ENCODE measurements at places on chromosomes 5 and 9. TPM values are rescaled to one million over a fixed set of nuclear protein-coding genes. Genes with fewer than 3 reads are reported as not detected.

The PCDHGA8 gene
- total RNA-seq = 0.14 TPM

The MYORG gene
- total RNA-seq = 6.6 TPM

The FBXW5 gene
- total RNA-seq = 124 TPM

The ABO gene
- total RNA-seq = 0.65 TPM

The OTULINL gene
- 4.3 TPM for total RNA-seq

The MAMDC4 gene
- 4.8 TPM for total RNA-seq

The ZNF618 gene
- total RNA-seq = 3.9 TPM

The ADAMTS6 gene
- total RNA-seq = 12.1 TPM

The CARTPT gene
- not detected for total RNA-seq

The CDK9 gene
- total RNA-seq = 29.5 TPM

The CEP78 gene
- total RNA-seq = 39.0 TPM

The CDC20B gene
- total RNA-seq = not detected

The RLN2 gene
- total RNA-seq = 6.0 TPM

The SEMA6A gene
- total RNA-seq = 8.3 TPM

The GTF3C4 gene
- total RNA-seq = 13.3 TPM

The FOXD4L3 gene
- total RNA-seq = not detected

The MED7 gene
- total RNA-seq = 13.1 TPM

The CA9 gene
- not detected for total RNA-seq

The PHF24 gene
- 0.12 TPM for total RNA-seq

The AQP7 gene
- not detected for total RNA-seq

The RPL12 gene
- 3,187 TPM for total RNA-seq

The CLINT1 gene
- total RNA-seq = 55.1 TPM

The SSBP2 gene
- total RNA-seq = 7.7 TPM

The DNLZ gene
- total RNA-seq = 73.6 TPM

The OR2Y1 gene
- total RNA-seq = not detected

The NRARP gene
- total RNA-seq = 2.2 TPM

The RMRP gene
- total RNA-seq = 10,636 TPM

The PCDHGC5 gene
- 0.06 TPM for total RNA-seq

The SNX18 gene
- total RNA-seq = 14.9 TPM

The GCNT1 gene
- 9.9 TPM for total RNA-seq

The NTRK2 gene
- total RNA-seq = 0.46 TPM

The TTC39B gene
- total RNA-seq = 5.2 TPM

The ARHGEF39 gene
- total RNA-seq = 11.9 TPM

The DNM1 gene
- total RNA-seq = 16.7 TPM

The FBP2 gene
- not detected for total RNA-seq

The GGTA1 gene
- not detected for total RNA-seq

The BAAT gene
- total RNA-seq = not detected

The PCDHA1 gene
- total RNA-seq = not detected

The FRMPD1 gene
- not detected for total RNA-seq

The TTF1 gene
- 16.3 TPM for total RNA-seq

The PCDHGB2 gene
- total RNA-seq = 0.98 TPM

The SHC3 gene
- total RNA-seq = 4.1 TPM

The GPR21 gene
- total RNA-seq = not detected

The HAVCR1 gene
- total RNA-seq = 25.8 TPM

The NUTM2G gene
- total RNA-seq = not detected

The TAS2R1 gene
- total RNA-seq = not detected

The PCDHA6 gene
- total RNA-seq = not detected

The TMEM215 gene
- not detected for total RNA-seq

The SLC6A3 gene
- total RNA-seq = not detected

The PGM5 gene
- total RNA-seq = not detected

The PLPP6 gene
- 4.2 TPM for total RNA-seq

The RAB24 gene
- 22.4 TPM for total RNA-seq
